ENCODE measurements at places on chromosomes 2 and 18. TPM values are rescaled to one million over a fixed set of nuclear protein-coding genes. Genes with fewer than 3 reads are reported as not detected.

Gene CYP1B1
- total RNA-seq = 121 TPM

Gene CD8B
- total RNA-seq = 17.6 TPM

Gene MOCOS
- 1.0 TPM for total RNA-seq

Gene PRSS56
- total RNA-seq = not detected

Gene POTEI
- not detected for total RNA-seq

Gene OXER1
- 2.6 TPM for total RNA-seq

Gene SCYGR4
- total RNA-seq = not detected
